Activated T-helper 17 cell treated with anti-CD3 and anti-CD28 coated beads, Interleukin-2, amount 50 U/mL, for 72 hours (primary cell): ENCODE measurements at places on chromosomes 2 and 18. TPM values are rescaled to one million over a fixed set of nuclear protein-coding genes. Genes with fewer than 3 reads are reported as not detected.

The ARHGAP28 gene
- total RNA-seq = not detected

The BCL11A gene
- total RNA-seq = not detected

The ASIC4 gene
- not detected for total RNA-seq

The MAL gene
- 65.9 TPM for total RNA-seq
